ENCODE measurements at places on chromosomes 16 and 17. TPM values are rescaled to one million over a fixed set of nuclear protein-coding genes. Genes with fewer than 3 reads are reported as not detected.

SLC16A5 gene
- total RNA-seq, result 4.0 TPM

PRMT7 gene
- total RNA-seq, result 11.6 TPM

DNA sequence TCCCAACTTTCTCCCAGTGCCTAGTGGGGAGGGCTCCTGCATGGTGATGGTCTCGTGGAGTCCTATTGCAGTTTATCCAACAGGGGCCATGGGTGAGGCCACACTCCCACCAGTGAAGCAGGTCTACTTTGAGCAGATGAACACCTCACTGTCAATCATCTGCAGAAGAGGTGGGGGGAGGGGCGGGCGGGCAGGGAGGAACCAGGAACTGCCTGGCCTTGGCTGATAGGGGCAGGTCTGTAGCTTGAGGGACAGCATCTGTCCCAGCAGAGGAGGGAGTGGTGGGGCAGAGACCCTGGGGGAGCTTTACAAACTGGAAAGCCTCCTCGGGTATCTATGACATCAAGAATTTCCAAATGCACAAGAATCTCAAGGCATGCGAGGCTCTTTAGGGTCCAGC, 58.7 kb upstream of the ZNF423 start:
- H3K4me3 ChIP-seq, result no peak overlapping the region
- no peaks in the 10 kb centered on the region for H3K4me1 ChIP-seq
- DNase-seq, result no peak
- H3K27ac ChIP-seq, result no peak overlapping the region
- H3K36me3 ChIP-seq, result no peaks in the 10 kb centered on the region

GRCh38 chr16:3482659-3483241, 12.5 kb downstream of the C16orf90 start:
- peaks cover 61% of the 10 kb centered on the region for H3K36me3 ChIP-seq
- DNase-seq, result no peak
- H3K4me1 ChIP-seq, result no peaks in the 10 kb centered on the region

DNA sequence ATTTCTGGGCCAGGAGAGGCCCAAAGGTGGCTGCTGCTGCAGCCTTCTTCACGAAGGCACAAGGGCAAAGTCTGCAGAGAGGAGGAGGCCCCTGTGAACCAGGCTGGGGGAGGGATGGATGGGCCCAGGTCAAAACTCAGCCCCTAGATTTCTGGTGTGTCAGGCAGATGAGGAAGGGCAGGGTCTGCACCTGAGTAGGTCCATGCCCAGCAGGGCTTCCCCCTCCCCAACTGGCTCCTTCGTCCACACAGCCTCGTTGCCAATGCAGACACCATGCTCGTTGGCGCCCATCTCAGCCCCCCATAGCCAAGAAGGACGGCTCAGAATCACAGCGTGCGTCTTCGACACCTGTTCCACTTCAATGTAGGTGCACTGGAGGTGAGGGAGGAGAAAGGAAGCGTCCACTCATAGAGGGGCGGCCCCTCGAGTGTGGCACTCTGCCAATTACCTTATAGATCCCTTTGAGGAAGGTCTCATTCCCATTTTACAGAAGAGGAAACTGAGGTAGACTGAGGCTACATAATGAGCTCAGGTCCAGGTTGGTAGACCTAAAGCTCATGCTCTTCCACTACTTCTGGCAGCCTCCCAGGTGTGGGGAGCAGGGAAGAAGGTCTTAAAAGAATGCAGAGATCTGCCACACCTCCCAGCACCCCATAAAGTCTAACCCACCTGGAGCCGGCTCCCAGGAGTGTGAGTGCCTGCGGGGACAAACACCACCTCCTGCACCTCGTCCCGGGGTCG, 902 bp downstream of the SCRN2 start:
- peaks cover 16% of the 10 kb centered on the region for H3K4me1 ChIP-seq
- peak overlapping the region; percentile 95 for H3K4me3 ChIP-seq
- no peak overlapping the region for H3K27ac ChIP-seq
- no peak for DNase-seq
- H3K36me3 ChIP-seq, result no peaks in the 10 kb centered on the region

- H3K27ac ChIP-seq, result no peak overlapping the region
- H3K27me3 ChIP-seq, result no peaks in the 10 kb centered on the region
- no peak for DNase-seq
These were observed 2.2 kb downstream of the KCNH6 start for GRCh38 chr17:63525190-63525946.

GRCh38 chr17:71883845-71884244, 237.0 kb upstream of the SOX9 start:
- H3K27ac ChIP-seq, result no peak overlapping the region
- H3K4me1 ChIP-seq, result no peaks in the 10 kb centered on the region
- H3K36me3 ChIP-seq, result no peaks in the 10 kb centered on the region
- H3K4me3 ChIP-seq, result no peak overlapping the region
- H3K27me3 ChIP-seq, result no peaks in the 10 kb centered on the region
- no peak for DNase-seq

DNA sequence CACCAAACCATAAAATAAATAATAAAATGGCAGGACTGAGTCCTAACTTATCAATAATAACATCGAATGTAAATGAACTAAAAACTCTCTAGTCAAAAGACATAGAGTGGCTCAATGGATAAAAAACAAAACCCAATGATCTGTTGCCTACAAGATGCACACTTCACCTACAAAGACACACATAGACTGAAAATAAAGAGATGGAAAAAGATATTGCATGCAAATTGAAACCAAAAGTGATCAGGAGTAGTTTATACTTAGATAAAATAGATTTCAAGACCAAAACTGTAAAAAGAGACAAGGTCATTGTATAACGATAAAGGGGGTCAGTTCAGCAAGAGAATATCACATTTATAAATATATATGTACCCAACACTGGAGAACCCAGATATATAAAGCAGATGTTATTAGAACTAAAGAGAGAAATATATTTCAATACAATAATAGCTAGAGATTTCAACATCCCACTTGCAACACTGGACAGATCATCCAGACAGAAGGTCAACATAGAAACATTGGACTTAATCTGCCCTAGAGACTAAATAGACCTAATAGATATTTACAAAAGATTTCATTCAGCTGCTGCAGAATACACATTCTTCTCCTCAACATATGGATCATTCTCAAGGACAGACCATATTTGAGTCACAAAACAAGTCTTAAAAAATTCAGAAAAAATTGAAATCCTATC, 29.8 kb downstream of the SLC47A2 start:
- H3K4me1 ChIP-seq, result no peaks in the 10 kb centered on the region
- DNase-seq, result no peak
- H3K4me3 ChIP-seq, result no peak overlapping the region
- no peaks in the 10 kb centered on the region for H3K27me3 ChIP-seq
- no peak overlapping the region for H3K27ac ChIP-seq
- no peaks in the 10 kb centered on the region for H3K36me3 ChIP-seq

DNA sequence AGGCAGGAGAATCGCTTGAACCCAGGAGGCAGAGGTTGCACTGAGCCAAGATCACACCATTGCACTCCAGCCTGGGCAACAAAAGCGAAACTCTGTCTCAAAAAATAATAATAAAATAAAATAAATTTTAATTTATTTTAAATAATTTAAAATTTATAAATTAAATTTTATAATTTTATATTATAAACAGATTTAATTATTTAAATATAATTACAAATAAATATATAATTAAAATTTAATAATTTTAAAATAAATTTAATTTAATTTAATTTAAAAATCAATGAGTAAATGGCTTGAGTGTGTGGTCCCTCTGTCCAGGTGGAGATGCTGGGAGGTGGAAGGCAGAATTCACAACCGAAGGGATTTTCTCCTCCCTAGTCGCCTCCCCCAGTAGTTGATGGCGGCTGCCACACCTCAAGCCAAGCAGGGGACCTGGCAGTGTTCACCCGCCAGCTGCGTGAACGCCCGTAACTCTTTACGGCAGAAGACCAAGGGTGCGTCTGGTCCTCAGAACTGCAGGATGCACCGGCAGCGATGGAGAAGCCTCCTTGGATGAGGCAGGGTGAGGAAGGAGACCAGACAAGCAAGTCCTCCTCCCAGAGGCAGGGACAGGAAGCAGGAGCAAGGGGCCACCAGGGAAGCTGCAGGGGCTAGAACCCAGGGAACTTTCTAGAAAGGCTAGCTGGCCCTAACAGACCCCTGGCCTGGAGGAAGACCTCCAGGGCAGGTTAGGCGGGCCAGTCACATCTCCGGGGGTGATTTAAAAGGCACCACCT, 22.9 kb upstream of the KRT17 start:
- H3K36me3 ChIP-seq, result no peaks in the 10 kb centered on the region
- H3K4me3 ChIP-seq, result no peak overlapping the region
- DNase-seq, result no peak
- H3K27ac ChIP-seq, result no peak overlapping the region
- no peaks in the 10 kb centered on the region for H3K27me3 ChIP-seq
- no peaks in the 10 kb centered on the region for H3K4me1 ChIP-seq

DNA sequence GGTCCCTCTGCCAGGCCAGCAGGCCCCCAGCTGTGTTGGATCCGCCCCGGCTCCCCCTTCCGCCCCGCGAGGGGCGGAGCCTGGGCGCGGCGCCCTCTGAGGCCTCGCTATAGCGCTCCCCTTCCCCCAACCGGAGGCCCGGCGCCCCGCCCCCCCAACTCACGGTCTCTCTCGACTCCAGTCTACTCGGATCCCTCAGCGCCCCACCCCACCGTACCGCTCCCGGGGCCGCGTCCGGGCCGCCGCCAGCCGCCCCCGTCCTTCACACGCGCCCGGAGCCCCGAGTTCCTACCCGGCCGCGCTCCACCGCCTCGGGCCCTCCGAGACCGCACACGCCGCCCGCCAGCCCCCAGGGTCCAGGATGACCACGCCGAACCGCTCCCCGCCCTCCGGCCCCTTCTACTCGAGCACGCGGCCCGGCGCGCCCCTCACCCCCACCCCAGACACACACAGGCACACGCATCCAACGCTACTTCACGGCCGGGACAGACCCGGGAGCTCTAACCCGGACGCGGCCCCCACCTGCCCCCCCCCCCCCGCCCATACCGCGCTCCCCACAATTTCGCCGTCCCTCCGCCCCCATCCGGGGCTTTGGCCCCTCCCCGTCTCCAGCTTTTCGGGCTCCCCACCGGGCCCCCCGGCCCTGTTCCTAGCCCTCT, 1.4 kb downstream of the PHF23 start:
- no peaks in the 10 kb centered on the region for H3K27me3 ChIP-seq
- peak overlapping the region; percentile 57 for H3K27ac ChIP-seq
- peaks cover 37% of the 10 kb centered on the region for H3K4me1 ChIP-seq
- H3K36me3 ChIP-seq, result no peaks in the 10 kb centered on the region
- peak overlapping the region; percentile 82 for H3K4me3 ChIP-seq

DNA sequence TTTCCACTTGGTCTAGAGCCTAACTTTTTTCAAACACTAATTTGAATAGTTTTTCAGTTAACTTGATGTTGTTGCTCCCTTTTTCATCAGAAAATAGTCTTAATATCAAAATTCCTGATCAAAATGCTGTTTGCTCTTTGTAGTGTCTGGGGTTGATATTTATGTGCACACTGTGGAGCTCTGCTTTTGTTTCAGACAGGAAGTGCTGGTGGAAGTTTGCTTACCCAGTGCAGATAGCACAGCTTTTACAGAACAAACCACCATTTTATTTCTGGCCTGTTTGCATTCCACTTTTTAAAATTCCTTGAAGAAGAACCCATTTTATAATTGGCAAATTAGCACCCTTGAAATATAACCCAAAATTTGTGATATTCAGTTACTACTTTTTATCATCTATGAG, 125.4 kb downstream of the MRTFB start:
- no peaks in the 10 kb centered on the region for H3K4me1 ChIP-seq
- no peak for DNase-seq
- no peaks in the 10 kb centered on the region for H3K36me3 ChIP-seq
- no peaks in the 10 kb centered on the region for H3K27me3 ChIP-seq

DNA sequence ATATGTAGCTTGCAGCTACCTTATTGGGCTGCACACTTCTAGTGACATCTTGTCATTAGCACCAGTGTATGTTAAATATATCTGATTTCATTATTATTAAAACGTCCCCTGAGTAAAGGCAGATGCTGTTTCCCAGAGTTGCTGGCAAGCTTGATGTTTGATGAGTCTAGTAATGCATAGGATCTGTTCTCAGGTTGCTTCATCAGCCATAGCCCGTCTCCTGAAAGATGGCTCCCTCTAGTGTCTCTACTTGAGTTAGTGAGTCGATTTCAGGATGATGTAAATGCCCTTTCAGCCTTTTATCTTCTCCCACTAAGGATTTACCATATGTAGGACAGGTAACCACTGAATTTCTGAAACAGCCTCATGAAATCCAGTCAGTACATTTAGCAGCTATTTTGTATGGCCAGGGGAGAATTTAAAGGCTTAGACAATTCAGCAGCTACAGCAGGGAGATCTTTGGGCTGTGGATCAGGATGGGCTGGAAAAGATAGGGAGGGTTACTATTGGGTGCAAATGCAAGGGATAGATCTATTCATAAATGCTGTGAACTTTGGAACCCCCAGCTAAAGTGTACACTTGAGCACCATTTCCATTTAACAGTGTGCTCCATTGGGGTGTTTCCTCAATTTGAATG, 376.3 kb downstream of the CNTNAP4 start:
- no peaks in the 10 kb centered on the region for H3K36me3 ChIP-seq
- no peaks in the 10 kb centered on the region for H3K27me3 ChIP-seq
- DNase-seq, result no peak
- H3K4me3 ChIP-seq, result no peak overlapping the region
- no peaks in the 10 kb centered on the region for H3K4me1 ChIP-seq
- H3K27ac ChIP-seq, result no peak overlapping the region

DNA sequence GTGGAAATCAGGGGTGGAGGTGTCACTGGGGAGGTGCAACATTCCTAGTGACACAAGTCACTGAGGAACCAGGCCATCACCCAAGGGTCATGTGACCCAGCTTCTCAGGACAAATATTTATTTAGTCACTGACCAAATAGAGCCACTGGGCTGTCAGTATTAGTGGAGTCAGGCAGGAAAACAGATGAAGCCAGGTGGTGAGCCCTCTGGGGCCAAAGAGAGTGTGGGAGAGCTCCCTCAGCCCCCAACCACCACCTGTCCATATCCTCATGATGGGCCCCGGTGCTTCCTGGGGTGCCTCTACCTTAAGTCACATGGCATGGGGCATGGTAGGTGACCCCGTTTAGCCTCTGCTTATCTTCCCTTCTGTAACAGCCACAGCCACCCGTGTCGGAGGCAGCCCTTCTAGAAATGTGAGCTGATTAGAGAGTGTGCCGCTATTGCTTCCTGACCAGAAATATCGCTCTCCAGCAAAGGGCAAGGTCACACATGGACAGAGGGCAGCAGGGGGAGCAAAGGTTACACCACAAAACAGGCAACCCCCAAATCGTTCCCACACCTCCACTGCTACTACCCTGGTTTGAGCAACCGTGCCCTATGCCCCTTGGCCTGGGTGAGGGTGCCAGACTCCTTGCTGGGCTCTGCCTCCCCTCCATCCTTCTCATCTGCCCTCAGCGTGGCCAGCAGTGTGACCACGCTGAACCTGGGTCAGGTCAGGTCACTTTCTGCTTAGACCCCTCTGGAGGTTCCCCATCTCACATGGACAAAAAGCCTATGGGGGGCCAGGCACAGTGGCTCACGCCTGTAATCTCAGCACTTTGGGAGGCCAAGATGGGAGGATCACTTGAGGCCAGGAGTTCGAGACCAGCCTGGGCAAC, 8.6 kb upstream of the AKTIP start:
- peak; percentile 61 for DNase-seq
- no peaks in the 10 kb centered on the region for H3K27me3 ChIP-seq
- no peak overlapping the region for H3K4me3 ChIP-seq
- H3K27ac ChIP-seq, result peak overlapping the region; percentile 45

DNA sequence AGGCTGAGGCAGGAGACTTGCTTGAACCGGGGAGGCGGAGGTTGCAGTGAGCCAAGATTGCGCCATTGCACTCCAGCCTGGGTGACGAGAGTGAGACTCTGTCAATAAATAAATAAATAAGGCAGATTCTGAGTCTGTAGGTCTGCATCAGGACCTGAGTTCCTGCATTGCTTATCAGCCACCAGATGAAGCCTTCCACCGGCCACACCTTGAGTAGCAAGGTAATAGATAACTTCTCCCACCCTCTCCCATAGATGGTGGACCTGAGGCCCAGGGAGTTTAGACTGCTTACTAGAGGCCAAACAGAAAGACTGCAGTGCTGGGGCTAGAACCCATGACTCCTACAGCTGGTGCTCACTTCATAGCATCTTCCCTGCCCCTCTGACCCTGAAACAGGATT, 22.1 kb downstream of the ZP2 start:
- no peaks in the 10 kb centered on the region for H3K4me1 ChIP-seq
- DNase-seq, result no peak

Data from pancreas (tissue), 10 donors.